NCI-H526 (cell line): ENCODE measurements at places on chromosomes 5 and 9.

DNA sequence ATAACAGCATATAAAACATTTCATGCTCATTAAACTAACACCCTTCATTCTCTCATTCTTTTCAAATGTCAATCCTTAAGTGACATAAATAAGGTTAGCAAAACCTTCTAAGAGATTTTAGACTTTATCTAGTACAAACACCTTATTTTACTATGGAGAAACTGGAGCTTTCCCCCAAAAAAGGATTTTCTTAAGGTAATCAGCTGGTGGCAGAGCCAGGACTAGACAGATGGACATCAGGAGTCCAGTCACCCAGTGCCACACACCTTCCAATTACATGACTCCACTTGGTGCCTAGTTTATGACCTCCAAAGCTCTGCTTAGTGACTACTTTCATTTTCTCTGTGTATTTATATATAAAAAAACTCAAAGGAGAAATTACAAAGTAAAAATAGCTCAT is 70.2 kb downstream of the HTR4 start:
- no peak for DNase-seq

DNA sequence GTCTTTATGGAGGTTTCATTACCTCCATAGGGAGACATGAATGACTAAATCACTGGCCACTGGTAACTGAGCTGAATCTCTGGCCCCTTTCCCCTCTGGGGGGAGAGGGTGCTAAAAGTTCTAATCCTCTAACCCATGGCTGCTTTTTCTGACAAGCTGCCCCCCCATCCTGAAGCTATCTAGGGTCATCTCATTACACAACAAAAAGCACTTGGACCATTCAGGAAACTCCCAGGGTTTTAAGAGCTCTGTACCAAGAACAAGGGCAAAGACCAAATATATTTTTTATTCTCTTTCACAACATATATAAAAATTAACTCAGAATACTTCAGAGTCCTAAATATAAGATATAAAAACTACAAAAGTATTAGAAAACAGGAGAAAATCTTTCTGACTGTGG is 14.3 kb downstream of the AUH start:
- DNase-seq: no peak

GRCh38 chr5:168801567-168801966 is 222.4 kb upstream of the PANK3 start:
- no peak for DNase-seq

- DNase-seq: no peak
Observed at GRCh38 chr5:179044765-179045164, 15.4 kb upstream of the ZNF354C start.

DNA sequence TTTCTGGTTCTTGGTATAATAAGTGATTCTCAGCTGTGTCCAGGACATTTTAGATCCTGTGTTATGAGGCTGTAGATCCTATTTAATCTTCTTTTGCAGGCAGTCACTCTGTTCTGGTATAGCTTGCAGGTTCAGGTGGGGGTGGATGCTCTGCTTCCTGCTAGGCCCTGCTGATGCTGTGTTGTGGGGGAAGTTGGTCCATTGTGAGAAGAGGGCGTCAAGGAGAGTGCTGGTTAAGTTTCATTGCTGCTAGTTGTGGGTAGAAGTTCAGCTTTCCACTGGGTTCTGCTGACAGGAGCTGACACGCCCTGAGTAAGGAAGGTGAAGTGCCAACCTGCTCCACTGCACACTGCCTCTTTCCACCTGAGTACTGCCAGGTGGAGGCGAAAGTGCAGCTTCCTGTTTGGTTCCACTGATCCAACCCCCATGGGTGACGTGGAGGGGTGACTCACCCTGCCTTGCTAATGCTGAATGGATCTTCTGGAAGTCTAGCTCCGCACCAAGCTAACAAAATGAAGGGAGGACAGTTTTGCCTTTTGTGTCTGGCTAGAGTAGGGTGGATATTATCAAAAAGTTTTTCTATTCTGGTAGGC is 16.3 kb downstream of the NMRK1 start:
- no peak for DNase-seq

DNA sequence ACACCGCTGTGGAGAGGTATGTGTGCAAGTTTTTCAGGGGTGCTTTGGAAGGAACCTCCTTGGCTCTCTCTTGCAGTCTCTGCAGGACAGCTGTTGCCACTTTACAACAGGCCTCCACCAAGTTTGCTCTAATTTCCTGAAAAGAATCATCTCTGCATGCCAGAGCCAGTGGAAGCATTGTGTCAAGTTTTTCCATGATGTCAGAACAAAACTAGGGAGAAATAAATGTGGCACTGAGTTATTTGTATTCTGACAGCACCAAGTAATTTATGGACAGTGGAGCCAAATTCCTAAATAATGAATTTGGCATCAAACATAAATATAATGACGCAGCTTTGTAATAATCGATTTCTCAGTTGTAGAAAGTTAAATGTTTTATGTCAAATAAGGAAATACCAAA is 146.9 kb downstream of the KIAA0825 start:
- DNase-seq: no peak

GRCh38 chr9:93265972-93266371 is 82.0 kb downstream of the WNK2 start:
- no peak for DNase-seq

DNA sequence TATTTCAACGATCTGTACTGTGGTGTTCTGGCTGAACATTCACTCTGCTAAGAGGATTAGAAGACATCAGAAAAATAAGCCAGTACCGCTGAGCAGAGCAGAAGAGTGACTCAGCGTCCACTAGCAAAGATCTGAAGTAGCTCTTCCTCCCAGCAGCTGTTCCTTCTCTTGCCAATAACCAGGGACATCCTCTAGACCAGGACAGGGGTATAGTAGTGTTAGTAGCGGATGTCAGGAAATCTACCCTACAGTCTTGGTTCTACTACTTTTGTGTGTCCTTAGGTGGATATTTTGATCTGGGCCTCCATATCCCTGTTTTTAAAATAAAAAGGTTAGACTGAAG is 103.6 kb downstream of the TSSK1B start:
- DNase-seq: no peak

DNA sequence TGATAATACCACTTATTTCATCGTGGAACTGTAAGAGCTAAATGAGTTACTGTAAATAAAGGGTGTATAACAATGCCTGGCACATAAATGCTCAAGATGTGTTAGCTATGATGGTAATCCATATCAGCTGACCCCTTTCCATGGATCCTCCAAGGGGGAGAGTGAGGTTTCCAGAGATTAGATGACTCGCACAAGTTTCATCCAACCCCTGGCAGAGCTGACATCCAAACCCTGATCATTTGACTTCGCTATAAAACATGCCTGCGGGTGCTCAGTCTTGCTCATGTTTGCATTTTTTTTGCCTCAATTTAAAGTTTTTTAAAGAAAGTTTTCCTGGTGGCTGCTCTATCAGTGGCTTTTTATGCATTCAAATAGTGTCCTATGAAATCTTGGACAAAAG is 145.7 kb upstream of the SMIM23 start:
- DNase-seq: no peak

DNA sequence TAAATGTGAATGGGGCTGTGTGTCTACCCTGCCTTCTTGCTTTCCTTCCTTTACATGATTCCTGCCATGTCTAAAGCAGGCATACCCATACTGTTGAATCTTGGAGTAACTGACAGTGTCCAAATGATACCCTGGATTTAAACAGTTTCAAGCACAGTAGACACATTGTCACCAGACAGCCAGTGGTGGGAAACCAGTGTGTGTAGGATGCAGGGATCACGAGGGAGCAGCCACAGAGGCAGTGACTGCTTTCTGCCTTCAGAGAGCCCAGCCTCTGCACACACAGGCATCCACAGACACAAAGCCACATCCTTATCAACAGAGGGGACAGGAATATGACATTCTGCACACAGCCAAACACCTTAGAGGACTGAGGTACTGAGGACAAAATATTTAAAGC is 184.2 kb upstream of the TBCA start:
- no peak for DNase-seq

- DNase-seq: no peak
Observed at GRCh38 chr5:135362102-135362501, 36.9 kb downstream of the MACROH2A1 start.

- no peak for DNase-seq
Observed at GRCh38 chr5:88897748-88898147, 14.8 kb upstream of the MEF2C start.

DNA sequence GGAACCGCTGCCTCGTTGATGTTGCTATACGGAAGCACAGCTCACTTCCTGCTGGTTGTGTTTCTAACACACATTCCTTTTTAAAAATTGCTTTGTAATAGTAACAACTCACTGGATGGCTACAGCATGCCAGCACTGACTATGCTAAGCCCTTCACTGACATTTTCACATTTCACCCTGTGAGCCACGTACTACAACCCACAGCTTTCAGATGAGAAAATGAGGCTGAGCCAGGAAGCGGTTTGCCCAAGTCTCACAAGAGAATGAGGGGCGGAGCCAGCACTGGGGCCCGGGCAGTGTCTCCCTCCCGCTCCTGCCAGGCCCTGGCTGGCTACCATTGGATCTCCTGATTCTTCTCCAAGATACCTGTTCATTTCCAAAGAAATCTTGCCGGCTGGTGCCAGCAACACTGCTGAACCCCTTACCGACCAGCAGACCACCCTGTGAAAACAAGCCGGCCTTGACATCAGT is 38.3 kb downstream of the FAM78A start:
- peak; percentile 73 for DNase-seq

DNA sequence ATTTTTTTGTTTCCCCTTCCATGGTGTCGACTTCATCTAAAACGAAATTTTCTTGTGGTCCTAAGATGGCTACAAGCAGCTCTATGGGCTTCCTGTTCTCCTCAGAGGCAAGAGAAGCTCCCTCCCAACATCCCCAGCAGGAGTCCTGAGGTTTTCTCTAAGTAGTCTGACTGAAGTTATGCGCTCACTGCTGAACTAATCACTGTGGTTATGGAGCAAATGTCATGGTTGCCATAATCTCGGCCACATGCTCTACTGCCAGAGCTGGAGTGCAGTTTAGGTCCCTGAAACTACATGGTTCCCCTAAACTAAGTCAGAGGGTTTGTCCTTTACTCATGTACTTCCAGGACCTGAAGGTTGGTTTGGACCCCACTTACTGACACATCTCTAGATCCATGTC is 68.0 kb upstream of the MAMDC2 start:
- no peak for DNase-seq

DNA sequence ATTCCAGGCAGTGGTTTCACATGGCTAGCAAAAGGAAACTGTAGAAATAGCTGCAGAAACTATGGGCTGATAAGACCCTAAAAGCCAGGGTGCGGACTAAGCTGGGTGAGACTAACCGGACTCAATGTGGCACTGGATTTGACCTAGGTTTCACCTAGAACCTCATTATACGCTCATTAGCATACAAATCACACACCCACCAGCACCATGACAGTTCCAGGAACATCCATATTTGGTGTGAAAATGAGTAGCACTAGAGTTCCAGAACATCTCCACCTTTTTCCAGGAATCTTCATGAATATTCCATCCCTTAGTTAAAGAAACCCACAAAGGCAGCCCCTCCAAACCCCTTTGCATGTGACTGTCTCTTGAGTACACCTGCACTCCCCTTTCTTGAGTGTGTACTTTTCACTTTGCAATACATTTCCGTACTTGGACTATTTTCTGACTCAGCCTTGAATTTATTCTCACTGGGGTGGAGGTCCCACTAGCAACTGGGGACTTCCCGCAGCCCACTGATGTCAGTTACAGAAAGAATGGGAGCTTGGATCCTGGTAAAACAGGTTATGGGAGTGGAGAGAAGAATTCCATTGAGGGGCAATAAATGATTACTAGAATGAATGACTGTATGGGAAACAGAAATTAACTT is 58.0 kb upstream of the SPATA31C2 start:
- DNase-seq: no peak

- DNase-seq: peak; percentile 24
Observed at GRCh38 chr9:133359399-133360175, 3.2 kb downstream of the SURF2 start.

DNA sequence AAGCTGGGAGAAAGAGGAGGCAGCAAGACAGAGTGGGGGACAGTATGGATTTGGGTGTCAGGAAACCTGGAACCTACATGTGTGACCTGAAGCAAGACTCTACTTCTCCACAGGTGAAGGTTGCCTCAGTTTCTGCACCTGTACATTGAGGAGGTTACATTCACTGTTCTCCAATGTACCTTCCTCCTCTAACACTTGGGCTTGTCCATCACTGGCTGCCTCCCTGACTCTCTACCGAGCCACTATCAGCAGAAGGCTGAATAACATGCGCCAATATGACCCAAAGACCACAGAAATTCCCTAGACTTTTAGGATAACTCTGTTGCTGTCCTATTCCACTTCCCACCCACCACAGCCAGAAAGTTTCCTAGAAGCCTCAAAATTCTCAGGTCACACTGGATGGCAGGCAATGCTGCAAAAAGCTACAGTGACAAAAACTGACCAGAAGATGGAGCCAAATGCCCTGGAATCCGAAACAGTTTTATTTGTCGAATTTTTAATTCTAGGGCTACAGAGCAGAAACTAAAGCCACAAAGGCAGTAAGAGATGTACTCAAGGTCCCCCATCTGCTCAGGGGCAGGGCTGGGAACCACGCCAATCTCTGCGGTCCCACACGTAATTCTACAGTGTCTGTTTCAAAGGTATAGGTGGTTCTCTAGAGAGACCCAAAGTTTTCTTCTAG is 64.4 kb downstream of the FAM114A2 start:
- DNase-seq: peak; percentile 4

DNA sequence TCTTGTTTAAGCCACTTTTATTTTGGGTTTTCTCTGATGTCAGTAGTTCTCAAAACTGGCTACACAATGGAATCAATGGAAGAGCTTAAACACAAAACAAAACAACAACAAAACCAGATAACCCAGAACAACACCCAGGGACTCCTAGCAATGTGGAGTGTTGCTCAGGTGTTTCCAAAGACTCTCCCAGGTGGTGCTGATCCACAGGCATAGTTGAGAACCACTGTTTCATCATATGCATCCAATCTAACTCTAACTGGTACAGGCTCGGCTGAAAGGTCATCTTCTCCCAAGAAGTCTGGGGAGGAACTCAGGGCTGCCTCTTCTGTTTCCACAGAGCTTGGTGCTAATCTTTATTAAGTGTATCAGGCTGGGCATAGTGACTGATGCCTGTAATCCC is 5.4 kb upstream of the ALDH1B1 start:
- DNase-seq: no peak

GRCh38 chr5:62547945-62548630 is 30.5 kb upstream of the LRRC70 start:
- no peak for DNase-seq
